ENCODE measurements at places on chromosomes 6 and 20. TPM values are rescaled to one million over a fixed set of nuclear protein-coding genes. Genes with fewer than 3 reads are reported as not detected.

- DNase-seq = no peak
Observed at GRCh38 chr6:166076625-166077024, 91.0 kb downstream of the TBXT start.

DNA sequence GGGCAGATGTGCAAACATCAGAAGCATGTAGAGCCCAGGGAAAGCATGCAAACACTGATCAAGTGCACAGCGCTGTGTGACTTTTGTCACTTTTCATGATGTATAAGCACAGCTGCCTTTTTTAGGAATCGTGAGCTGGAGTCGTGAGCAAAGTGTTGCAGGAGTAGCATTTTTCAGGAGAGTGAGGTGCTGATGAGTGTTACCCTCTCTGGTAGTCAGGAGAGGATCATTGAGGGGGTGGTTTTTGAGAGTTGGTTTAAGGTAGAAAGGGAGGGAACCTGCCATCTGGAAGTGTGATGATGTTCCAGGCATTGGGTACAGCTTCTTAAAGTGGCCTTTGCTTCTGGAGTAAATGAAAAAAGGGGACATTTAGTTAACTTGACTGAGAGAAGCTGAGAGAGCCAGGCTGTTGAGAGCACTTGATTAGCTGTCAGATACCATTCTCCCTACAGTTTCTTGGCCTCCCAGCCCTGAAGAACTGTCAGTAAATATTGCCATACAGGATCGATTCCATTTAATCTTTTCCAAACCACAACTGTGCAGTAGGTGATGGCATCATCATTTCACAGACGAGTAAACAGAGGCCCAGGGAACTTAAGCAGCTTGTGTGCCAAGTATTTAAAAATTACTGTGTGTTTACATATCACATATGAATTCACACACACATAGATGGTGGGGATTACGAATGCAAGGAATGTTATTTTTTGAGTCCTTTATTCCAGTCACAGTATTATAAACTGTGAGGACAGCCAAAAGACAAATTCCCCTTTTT is 28.9 kb downstream of the TPD52L1 start:
- no peak for DNase-seq

- no peak for DNase-seq
Observed at GRCh38 chr6:118500130-118501015, 47.7 kb upstream of the PLN start.

- DNase-seq = no peak
Observed at GRCh38 chr6:81966968-81967367, 214.5 kb upstream of the TENT5A start.

DNA sequence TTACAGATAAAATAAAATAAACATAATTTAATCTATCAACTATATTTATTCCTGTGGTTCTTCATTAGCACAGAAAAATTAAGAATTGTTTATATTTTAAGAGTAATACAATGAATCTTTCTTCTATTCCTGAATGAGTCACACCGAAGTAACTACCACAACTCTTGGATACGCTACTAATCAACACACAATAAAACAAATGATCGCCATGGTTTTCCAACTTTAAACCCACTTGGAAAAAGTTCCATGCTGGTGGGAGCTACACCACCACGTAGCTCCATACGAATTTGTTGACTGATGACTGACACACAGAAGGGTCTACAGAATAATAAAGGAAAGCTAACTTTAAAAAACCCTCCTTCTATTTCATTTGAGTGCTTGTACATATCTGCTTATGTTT is 135.8 kb upstream of the NEDD9 start:
- no peak for DNase-seq

The ULBP3 gene
- total RNA-seq = 0.41 TPM

DNA sequence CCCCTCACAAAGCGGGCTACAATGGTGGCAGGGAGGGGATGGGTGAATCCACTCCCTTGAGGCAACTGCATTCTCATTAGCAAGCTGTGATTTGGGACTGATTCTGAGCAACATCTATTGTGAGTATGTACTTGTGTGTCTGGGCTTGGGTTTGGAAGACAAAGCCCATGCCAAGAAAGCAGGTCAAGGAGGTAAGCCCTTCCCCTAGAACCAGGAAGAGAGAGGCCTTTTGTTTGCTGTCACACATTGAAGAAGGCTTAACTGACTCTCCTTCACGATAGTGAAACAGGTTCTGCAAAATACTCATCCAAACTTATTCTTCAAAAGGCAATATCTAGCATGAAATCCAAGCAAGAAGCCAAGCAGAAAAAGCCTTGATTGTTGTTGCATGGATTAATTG is 403.1 kb upstream of the ID4 start:
- no peak for DNase-seq

The COL9A3 gene
- 0.98 TPM for total RNA-seq

The OPRM1 gene
- total RNA-seq = not detected

The APCDD1L gene
- total RNA-seq = 1.6 TPM

The AVP gene
- total RNA-seq = not detected

DNA sequence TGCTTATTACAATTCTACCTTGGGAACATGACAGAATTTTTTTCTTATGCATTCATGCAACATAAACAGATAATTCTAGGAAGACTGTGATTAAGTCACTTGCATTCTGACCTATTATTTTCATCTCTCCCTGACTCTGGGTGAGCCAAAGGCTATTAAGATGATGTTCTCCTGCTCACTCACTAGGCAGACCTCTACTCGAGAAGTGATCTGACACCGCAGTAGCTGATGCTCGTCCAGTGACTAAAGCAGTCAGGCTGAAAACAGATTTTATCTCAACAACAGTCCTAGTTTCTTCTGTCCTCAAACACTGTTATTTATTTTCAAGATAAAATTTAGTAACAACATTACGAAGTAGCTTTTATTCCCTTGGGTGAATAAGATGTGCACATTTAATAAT is 17.3 kb downstream of the NAA20 start:
- DNase-seq = no peak

DNA sequence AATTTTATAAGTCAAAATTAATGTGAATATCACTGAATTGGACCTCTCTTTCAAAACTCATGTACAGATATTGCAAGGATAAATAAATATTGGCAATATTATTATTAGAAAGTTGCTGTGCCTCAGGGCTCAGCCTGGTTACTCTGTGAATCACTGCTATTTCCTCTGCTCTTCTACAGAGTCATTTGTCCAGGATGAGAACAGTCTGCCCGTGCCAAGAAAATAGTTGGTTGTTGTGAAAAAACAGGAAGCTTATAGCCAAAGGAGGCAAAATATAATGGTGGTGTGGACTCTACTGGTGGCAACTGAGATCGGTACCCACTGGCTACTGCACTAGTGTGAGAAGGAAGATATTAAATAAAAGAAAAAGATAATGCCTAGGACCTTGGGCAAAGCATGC is 93.6 kb downstream of the RIMS1 start:
- no peak for DNase-seq

- DNase-seq = no peak
Observed at GRCh38 chr6:97306544-97307320, 23.7 kb upstream of the MMS22L start.

The ANKEF1 gene
- 0.65 TPM for total RNA-seq

- DNase-seq = peak; percentile 38
Observed at GRCh38 chr20:47392721-47393073, 36.2 kb upstream of the ZMYND8 start.

DNA sequence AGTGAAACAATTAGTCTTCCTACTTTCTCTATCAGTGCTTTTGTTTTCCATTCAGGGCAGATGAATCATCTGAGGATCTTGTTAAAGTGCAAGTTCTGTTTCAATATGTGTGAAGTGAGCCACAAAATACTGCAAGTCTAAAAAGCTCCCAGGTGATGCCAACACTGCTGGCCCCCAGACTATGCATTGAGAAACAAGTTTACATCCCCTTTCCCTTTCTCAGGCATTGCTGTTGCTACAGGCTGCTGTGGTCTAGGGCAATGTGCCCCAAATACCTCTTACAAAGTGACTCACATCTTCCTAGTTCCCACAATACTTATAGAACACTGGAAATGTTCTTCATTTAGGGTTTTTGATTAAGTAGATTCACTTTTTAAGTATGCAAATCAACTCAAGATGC is 31.8 kb downstream of the ABRACL start:
- peak; percentile 90 for DNase-seq

DNA sequence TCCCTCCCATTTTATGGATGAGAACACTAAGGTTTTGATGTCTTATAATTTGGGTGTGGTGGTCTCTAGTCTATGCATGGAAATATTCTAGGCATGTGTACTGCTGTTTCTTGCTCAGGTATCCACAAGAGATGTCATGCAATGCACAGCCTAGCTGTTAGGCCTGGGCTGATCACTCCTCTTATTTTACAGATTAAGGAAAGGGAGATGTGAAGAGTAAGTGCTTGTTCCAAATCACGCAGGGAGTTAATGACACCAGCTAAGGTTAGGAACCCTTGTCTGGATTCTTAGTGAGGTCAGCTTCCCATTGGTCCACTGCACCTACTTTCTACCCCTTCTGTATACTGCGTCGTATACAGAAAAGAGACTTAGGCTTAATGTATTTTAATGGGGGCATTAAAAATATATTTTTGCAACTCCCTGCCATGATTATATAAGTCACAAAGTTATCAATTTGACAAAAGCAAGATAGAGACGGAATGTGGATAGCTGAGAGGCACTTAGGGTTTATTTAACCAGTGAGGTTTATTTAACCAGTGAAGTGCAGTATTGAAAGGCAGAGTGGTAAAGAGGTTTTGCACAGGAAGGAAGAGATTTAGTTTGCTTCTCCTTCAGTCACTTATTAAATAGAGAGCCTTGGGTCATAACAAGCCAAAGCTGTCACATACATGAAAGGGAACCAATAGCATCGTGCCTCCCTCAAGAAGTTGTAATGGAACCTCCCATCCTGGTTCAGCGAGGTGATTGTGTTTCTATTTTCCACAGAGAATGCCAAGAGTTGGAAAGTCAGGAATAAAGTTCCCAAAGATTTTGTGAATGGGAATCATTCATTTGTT is 95.0 kb upstream of the FAM184A start:
- no peak for DNase-seq

DNA sequence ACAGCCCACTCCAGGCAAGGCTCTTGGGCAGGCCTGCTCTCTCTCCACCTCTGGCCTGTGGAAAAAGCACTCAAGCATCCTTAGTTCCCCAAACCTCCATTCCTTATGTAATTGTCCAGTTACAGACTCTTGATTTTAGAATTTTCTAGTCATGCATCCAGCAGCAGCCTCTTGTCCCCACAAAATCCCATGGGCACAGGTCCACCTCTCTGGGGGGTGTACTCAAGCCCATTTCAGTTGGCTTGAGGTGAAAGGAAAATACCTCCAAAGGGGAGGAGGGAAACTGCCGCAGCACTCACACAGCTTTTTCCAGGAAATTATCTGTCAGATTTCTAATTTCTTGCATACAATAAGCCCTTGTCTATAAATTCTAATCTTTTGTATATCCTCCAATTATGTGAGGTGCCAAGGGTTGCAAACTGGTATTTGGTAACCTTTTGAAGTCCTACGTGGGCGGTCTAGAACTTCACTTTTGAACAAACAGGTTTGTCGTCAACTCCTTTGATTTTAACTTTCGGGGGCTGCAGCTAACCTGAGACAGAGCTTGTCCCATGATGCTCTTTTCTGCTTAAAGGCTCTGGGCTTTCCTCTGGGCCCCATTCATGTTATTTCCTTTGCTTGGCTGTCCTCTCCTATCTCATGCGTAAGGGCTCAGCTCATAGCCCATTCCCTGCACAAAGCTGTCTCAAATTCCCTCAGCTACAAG is 104.7 kb upstream of the CEP85L start:
- DNase-seq = no peak

The C6orf120 gene
- 57.1 TPM for total RNA-seq

GRCh38 chr20:17655286-17655651 is 26.8 kb downstream of the RRBP1 start:
- peak; percentile 58 for DNase-seq

GRCh38 chr6:73738367-73739028 is 42.5 kb downstream of the CD109 start:
- peak; percentile 68 for DNase-seq

DNA sequence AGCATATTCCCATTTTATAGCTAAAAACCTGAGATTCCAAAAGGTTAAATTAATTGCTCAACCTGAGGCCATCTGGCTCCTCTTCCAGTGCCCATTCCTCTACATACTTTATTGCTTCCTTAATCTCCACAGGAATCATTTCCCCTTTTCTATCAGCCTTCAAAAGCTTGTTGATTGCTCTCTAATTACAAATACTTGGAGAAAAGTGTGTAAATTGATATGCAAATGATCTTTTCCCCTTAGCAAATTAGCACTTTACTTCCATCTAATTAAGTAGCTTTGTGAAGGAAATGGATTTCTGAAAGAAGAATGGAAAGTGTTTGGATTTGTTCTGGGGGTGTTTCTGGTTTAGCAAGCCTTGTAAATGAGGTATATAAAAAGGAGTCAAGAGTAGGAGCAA is 323.3 kb downstream of the GRIK2 start:
- no peak for DNase-seq

GRCh38 chr6:142886431-142887170 is 58.4 kb downstream of the HIVEP2 start:
- DNase-seq = peak; percentile 68

The CGA gene
- not detected for total RNA-seq

The RAET1E gene
- 0.63 TPM for total RNA-seq

The PDYN gene
- total RNA-seq = not detected

- no peak for DNase-seq
Observed at GRCh38 chr20:3648951-3649350, 14.2 kb downstream of the GFRA4 start.

- peak; percentile 68 for DNase-seq
Observed at GRCh38 chr6:4973982-4974745, 29.7 kb downstream of the RPP40 start.

The SYTL3 gene
- 10.5 TPM for total RNA-seq

The KIFC1 gene
- total RNA-seq = not detected

The LINC00237 gene
- not detected for total RNA-seq

The GPX5 gene
- not detected for total RNA-seq

- DNase-seq = no peak
Observed at GRCh38 chr6:32912951-32913350, 27.9 kb downstream of the HLA-DMB start.

The C6orf15 gene
- total RNA-seq = not detected

The FOXP4 gene
- total RNA-seq = 2.9 TPM

The MCCD1 gene
- total RNA-seq = not detected

The ADGRB3 gene
- total RNA-seq = 1.4 TPM

GRCh38 chr6:151007076-151007475 is 141.6 kb downstream of the MTHFD1L start:
- no peak for DNase-seq

DNA sequence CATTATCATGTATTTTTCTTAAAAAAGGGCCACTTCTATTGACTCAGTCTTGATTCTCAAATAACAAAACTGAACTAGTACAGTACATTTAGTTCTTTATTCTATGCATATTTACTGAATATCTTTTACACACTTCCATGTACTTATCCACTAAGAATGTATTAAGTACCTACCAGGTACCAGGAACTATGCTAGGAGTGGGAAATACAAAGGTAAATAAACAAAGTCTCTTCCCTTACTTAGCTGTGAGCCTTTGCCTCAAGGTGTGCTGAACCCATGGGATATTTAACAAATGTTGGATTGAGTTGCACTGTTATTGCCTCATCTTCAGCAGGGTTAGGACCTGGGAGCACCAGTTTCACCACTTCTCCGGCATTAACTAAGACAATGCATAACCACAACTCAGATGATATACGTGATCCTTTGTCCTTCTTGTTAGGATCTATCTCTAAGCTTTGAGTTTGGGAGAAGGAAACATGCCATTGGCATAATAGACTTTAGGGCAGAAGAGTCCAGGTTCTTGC is 533.9 kb downstream of the TFAP2B start:
- DNase-seq = no peak
